8988T (cell line): ENCODE measurements at places on chromosomes 1 and 21.
A peak's percentile ranks its signal among the peaks of the same experiment; 100 is the strongest.

DNA sequence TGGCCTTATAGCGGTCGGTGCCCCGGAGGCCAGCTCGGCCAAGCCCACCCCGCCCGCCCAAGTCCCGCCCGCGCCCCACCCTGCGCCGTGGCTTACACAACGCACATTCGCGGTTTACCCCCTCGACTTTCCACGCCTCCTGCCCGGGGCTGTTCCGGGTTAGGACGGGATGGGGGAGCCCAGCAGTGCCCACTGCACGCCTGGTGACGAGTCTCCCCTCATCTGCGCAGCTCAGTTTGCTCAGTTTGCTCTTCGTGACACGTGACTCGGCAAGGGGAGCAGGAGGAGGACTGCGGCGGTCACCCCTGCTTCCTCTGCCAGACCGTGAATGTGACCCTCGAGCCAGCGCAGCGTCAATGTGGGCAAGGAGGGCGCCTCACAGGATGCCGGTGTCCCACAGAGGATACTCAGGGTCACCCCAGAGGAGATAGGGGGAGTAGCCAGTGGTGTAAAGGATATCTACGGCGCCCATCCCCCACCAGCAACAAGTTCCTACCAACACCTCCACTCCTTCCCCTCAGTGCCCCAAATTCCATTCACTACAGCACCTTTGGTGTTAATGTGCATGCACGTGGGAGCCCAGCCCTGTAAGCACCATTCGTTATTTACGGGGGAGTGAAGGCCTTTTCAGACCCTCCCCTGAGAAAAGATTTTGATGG lies 350 bp upstream of the S100A6 start:
- peak; percentile 51 for DNase-seq

DNA sequence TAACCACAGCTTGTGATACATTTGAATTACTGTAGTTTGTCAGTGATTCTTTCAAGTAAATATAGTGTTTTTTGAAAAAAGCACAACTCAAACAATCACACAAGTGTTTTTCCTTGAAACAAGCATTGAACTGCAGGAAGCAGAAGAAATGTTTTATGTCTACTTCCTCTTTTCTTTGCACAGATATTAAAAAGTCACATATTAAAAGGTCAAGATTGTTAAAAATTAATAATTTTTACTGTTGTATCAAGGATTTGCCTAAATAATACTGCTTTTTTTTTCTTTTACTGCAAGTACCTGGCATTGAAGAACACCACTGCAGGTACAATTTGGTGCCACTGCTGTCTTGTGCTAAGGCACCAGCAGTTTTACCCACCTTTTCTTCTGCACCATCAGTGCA lies 214.2 kb upstream of the C1orf105 start:
- DNase-seq, result no peak

DNA sequence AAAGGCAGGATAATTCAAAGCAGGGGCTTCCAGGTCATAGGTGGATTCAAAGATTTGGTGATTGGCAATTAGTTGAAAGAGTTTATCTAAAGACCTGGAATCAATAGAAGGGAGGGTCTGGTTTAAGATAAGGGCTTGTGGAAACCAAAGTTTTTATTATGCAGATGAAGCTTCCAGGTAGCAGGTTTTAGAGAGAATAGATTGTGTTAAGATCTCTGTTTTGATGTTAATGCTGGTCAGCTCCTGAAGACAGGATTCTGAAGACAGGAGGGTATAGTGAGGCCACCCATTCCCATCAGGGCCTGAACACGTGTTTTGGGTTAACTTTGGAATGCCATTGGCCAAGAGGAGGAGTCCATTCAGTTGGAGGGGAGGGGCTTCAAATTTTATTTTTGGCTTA lies 6.1 kb upstream of the PTBP2 start:
- no peak for DNase-seq

DNA sequence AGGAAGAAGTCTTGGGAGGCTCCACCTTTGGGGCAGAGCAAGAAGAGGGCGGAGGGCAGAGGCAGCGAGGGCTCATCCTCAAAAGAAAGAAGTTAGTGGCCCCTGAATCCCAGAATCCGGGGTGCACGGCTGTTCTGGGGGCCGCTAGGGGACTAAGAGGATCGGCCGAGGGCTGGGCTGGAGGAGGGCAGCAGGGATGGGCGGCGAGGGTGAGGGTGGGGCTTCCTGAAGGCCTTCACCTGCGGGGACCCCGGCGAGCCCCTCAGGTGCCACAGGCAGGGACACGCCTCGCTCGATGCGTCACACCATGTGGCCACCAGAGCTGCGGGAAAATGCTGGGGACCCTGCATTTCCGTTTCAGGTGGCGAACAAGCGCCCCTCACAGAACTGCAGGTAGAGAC lies 23.9 kb downstream of the COL6A1 start:
- no peak for DNase-seq

DNA sequence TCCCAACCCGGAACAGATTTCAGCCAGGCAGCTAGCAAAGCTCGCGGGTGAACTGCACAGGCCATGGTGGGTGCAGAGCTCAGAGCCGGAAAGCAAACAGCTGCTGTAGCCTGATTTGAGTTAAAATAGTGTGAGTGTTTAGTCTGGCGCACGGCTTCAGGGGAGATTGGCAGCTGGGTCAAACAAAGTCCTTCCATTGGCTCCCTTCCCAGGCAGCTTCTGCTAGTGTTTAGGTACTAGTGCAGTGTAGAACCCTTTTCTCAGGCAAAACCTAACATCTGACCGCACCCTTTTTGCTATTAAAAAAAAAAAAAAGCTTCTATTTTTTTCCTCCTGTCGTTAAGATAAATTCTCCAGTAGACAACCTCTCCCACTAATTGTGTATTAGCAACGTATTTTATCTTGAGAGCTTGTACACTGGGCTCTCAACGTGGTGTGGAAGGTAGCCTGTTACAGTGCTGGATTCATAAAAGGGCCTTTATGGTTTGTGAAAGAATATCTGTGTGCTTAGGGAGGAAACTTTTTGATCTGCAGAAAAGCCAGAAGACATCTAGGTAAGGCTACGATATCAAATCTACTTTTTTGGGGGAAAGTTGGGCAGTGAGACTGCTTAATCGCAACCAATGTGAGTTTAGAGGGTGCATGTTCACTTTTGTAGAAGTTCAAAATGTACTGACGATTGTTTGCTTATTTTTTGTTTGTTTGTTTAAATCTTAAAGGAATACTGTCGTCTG lies 689.6 kb downstream of the USP25 start:
- no peak for DNase-seq

DNA sequence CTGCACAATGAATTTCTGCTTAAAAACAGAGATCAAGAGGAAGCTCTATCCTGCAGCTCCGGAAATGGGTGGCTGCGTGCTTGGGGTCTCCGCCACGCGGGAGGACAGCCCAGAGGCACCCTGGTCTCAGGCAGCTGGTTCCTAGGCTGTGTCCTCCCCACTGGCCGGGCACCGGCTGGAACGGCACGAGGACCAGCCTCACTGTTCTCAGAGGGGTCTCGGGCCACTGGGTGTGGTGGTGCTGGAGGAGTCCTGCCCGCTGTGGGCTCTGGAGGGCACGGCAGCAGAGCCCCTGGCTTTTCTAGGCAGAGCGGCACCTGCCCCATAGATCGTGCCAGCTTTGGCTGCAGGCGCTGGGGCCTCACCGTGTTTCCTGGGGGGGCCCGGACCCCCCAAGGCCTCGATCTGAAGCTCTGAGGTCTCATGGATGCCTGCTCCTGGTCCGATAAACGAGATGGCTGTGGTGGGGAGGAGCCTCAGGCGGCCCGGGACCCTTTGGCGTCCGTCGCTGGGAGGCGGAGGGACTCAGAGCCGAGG lies 8.2 kb upstream of the RNF223 start:
- DNase-seq, result peak; percentile 9

DNA sequence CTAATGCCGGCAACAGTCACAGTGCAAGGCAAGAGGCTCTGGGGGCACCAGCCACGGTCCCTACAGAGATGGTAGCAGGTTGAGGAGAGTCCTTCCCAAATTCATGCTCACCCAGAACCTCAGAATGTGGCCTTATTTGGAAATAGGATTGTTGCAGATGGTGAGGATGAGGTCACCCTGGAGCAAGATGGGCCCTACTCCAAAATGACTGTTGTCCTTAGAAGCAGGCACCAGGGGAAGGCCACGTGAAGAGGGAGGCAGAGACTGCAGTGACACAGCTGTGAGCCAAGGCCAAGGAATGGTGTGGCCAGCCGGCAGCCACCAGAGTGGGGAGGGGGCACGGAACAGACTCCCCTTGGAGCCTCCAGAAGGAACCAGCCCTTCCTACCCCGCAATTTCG lies 70.8 kb upstream of the CLDN14 start:
- DNase-seq, result no peak

GRCh38 chr1:61338899-61339298 lies 256.5 kb downstream of the NFIA start:
- no peak for DNase-seq

GRCh38 chr21:46168238-46168637 lies 12.9 kb upstream of the FTCD start:
- DNase-seq, result no peak
